Stimulated activated CD8-positive, alpha-beta memory T cell treated with anti-CD3 and anti-CD28 coated beads, Interleukin-7, amount 100 ng/mL, for 4 hours (primary cell): ENCODE measurements at places on chromosomes 4 and X.

- DNase-seq, result no peak
These were observed 2.5 kb upstream of the ARSD start for GRCh38 chrX:2931612-2932011.

GRCh38 chrX:122625239-122625638 lies 558.8 kb upstream of the GRIA3 start:
- no peak for DNase-seq

- DNase-seq, result no peak
These were observed 21.0 kb upstream of the SORCS2 start for GRCh38 chr4:7171191-7171900.

DNA sequence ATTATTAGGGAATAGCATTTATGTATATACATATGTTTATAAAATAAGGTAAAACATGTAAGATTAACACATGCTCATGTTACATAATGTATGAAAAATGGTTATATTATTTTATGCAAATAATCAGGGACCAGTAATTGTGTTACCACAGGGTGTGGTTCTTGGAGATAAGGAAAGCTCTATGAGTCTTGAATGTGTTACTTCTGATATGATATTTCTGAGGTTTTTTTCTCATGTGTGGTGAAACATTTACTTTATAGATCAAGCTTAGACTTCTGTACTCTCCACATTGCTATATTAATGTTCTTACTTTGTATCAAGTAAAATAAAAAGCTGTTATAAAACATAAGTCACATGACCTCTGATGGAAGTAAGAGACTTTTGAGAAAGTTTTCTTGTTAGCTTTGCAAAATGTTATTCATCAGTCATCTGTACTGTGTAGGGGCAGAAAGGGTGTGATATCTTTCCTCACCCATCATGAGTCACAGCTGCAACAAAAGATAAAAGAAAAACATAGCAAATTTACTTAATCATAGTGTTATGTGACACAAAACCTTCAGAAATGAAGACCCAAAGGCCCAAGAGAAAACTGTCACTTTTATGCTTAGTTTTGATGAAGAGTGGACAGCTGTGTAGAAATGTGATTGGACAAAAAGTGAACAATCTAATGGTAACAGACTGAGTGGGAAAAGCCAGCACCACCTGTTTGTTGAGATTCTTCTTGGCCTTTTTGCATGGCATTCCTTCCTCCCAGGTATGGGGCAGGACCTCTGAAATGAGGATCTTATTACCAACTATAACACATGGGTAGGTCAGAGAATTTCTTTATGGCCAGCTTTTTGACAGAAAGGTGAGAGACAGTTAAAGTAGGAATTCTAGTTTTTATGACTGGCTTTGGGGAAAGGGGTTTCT lies 632.3 kb downstream of the PDHA2 start:
- no peak for DNase-seq

DNA sequence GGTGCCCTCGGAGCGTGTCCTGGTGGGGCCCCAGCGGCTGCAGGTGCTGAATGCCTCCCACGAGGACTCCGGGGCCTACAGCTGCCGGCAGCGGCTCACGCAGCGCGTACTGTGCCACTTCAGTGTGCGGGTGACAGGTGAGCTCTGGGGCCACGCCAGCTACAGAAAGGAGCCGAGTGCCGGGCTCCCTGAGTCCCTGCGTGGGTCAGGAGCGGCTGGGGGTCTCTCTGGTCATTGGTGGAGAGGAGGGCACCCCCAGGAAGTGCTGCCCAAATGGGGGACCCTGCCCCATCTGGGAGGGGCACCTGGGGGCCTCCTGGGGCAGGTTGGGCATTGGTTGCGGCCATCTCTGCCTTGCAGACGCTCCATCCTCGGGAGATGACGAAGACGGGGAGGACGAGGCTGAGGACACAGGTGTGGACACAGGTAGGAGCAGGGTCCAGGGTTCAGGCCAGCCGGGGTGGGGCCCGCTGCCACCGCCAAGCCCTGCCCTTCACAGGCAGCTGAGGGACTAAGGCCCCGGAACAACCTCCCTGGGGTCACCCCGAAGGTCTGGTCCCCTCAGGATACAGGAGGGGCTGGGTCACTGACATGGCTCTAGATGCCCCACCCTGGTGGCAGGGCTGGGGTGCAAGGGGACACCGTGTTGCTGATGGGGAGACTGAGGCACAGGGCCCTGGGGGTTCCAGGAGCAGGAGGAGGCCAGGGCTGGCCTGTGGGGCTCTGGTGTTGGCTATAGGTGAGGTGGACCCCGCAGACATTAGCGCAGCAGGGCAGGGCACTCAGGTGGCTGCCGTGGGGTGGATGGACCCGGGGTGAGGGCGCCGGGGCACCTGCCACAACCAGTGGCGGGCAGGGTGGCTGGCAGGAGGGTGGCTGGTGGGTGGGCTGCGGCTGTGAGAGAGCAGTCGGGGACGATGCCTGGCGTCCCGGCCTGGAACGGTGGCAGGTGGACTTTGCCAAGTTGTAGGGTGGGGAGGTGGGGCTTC lies 6.6 kb downstream of the FGFR3 start:
- no peak for DNase-seq

GRCh38 chr4:41753942-41754341 lies 5.4 kb upstream of the PHOX2B start:
- no peak for DNase-seq

- DNase-seq, result no peak
These were observed 517.1 kb upstream of the ZFP42 start for GRCh38 chr4:187478292-187479140.

DNA sequence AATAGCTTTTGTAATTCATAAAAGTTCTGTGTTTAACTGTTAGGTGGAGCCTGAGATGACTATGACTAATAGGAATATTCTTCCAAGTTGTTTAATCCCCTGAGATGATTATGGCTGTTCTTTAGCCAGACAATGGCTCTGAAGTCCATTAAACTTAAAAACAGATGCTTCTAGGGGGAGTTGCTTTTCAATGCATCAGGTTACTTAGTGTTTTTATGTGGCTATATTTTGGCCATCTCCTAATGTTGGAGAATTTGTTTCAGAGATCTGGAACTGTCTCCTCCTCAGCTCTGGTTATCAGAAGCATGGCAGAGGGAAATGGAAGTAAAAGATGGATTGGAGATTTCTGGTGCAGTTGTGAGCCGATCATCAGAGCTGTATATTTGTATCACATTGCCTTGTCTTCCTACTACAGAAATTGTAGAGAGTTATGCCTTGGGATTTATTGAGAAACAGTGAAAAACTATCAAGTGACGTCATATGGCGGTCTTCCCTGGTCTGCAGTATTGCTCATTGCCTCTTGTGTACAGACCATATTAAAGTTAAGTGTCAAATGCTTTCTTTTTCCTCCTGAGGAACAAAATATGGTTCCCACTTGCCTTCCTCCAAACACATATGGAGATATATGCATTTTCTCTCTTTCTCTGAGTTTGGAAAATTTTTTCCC lies 29.8 kb downstream of the SGMS2 start:
- no peak for DNase-seq
